ENCODE measurements at places on chromosomes 1 and 21. TPM values are rescaled to one million over a fixed set of nuclear protein-coding genes. Genes with fewer than 3 reads are reported as not detected.

GRCh38 chr1:229655781-229656180 is 29.7 kb downstream of the URB2 start:
- no peaks in the 10 kb centered on the region for H3K27me3 ChIP-seq
- H3K36me3 ChIP-seq, result peaks cover 26% of the 10 kb centered on the region
- H3K4me3 ChIP-seq, result no peak overlapping the region
- DNase-seq, result no peak

Gene CCDC17
- 0.56 TPM for total RNA-seq

Gene RPTN
- total RNA-seq, result not detected

DNA sequence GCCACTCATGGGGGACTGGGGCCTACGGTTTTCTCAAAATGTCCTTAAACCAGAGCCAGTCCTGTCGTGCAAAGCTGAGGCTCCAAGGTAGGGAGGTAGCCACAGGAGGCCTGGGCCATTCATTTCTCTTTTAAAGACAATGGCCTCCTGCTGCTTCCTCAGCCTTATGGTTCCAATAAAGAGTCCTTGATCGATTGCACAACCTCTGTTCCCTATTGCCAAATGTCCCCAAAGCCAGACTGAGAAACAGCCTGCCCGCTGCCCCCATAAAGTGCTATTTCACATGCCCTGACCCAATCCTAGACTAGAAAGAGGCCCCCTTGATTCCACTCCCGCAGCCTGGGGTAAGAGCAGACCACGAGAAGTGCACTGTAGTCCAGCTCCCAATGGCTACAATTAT is 166.7 kb downstream of the CLIC6 start:
- peak overlapping the region; percentile 52 for H3K27ac ChIP-seq
- H3K4me1 ChIP-seq, result peaks cover 28% of the 10 kb centered on the region
- no peak for DNase-seq
- H3K4me3 ChIP-seq, result no peak overlapping the region
- H3K27me3 ChIP-seq, result no peaks in the 10 kb centered on the region

Gene LCE1D
- not detected for total RNA-seq

Gene GLMN
- 11.9 TPM for total RNA-seq

DNA sequence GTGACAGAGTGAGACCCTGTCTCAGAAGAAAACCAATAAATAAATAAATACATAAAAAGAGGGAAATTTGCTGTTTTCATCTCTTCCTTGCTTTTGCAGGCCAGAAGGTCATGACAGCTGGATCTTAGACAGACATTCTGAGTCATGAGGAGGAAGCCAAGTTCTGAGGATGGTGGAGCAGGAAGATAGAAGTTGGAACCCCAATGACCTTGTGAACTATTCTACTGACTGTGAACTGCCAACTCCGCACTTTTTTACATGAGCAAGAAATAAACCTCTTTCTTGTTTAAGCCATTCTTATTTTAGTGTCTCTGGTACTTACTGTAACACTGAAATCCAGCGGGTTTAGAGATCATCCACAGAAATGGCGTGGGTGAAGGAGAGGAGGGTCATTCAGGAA is 8.5 kb downstream of the CD84 start:
- no peak overlapping the region for H3K27ac ChIP-seq
- no peaks in the 10 kb centered on the region for H3K4me1 ChIP-seq
- no peaks in the 10 kb centered on the region for H3K27me3 ChIP-seq
- H3K36me3 ChIP-seq, result no peaks in the 10 kb centered on the region

Gene PDZK1IP1
- total RNA-seq, result not detected

Gene S100A14
- not detected for total RNA-seq

GRCh38 chr1:17661546-17662157 is 93.5 kb upstream of the ACTL8 start:
- H3K4me3 ChIP-seq, result no peak overlapping the region
- peak; percentile 44 for DNase-seq
- no peak overlapping the region for H3K27ac ChIP-seq
- peaks cover 27% of the 10 kb centered on the region for H3K36me3 ChIP-seq
- H3K27me3 ChIP-seq, result no peaks in the 10 kb centered on the region

- DNase-seq, result peak; percentile 39
- H3K4me3 ChIP-seq, result peak within 1 kb of the TSS; percentile 34
- H3K27me3 ChIP-seq, result peaks cover 13% of the 10 kb centered on the region
- no peaks in the 10 kb centered on the region for H3K36me3 ChIP-seq
- peaks cover 5% of the 10 kb centered on the region for H3K4me1 ChIP-seq
- peak within 1 kb of the TSS; percentile 42 for H3K27ac ChIP-seq
These were observed at the start of gene GPX7 for GRCh38 chr1:52601991-52602855. TSS of gene GPX7 (plus strand) at chr1:52602371. CDS start at chr1:52602410, 39 bp downstream.

- H3K36me3 ChIP-seq, result no peaks in the 10 kb centered on the region
- no peak for DNase-seq
- H3K4me3 ChIP-seq, result no peak overlapping the region
- peaks cover 1% of the 10 kb centered on the region for H3K4me1 ChIP-seq
- H3K27ac ChIP-seq, result no peak overlapping the region
- no peaks in the 10 kb centered on the region for H3K27me3 ChIP-seq
These were observed 350.1 kb downstream of the DPYD start for GRCh38 chr1:97570691-97571090.

GRCh38 chr1:111598544-111598943 is 21.0 kb upstream of the RAP1A start:
- no peak overlapping the region for H3K4me3 ChIP-seq
- H3K27me3 ChIP-seq, result no peaks in the 10 kb centered on the region
- peaks cover 13% of the 10 kb centered on the region for H3K4me1 ChIP-seq

- no peak for DNase-seq
- H3K27me3 ChIP-seq, result no peaks in the 10 kb centered on the region
- H3K36me3 ChIP-seq, result no peaks in the 10 kb centered on the region
These were observed 164.3 kb upstream of the GREM2 start for GRCh38 chr1:240776237-240776636.

Gene ADAMTS4
- total RNA-seq, result 0.72 TPM

GRCh38 chr1:167991546-167991945 is 54.7 kb upstream of the MPC2 start:
- no peaks in the 10 kb centered on the region for H3K27me3 ChIP-seq
- peaks cover 10% of the 10 kb centered on the region for H3K36me3 ChIP-seq
- no peak for DNase-seq
- no peak overlapping the region for H3K27ac ChIP-seq
- peaks cover under 1% of the 10 kb centered on the region for H3K4me1 ChIP-seq

DNA sequence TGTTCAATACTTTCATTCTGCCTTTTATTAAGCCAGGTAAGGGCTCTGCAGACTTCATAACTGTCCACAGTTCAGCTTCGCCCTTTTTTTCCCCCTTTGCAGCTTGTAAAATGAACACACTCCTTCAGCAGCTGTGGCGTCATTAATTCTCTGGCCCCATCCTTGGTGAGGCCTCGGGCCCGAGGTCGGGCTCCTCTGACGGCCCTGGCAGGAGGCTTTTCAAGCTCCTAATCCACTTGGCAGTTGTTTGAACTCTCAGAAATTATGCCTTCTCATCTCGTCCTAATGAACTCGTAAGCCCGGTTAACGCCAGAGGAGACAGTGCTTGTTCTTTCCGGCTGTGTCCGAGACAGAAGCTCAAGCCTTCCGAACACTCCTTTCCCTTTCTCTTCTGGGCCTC is 18.1 kb upstream of the EPHA8 start:
- no peak overlapping the region for H3K4me3 ChIP-seq
- H3K27me3 ChIP-seq, result peaks cover 69% of the 10 kb centered on the region
- H3K36me3 ChIP-seq, result no peaks in the 10 kb centered on the region
- H3K4me1 ChIP-seq, result no peaks in the 10 kb centered on the region

DNA sequence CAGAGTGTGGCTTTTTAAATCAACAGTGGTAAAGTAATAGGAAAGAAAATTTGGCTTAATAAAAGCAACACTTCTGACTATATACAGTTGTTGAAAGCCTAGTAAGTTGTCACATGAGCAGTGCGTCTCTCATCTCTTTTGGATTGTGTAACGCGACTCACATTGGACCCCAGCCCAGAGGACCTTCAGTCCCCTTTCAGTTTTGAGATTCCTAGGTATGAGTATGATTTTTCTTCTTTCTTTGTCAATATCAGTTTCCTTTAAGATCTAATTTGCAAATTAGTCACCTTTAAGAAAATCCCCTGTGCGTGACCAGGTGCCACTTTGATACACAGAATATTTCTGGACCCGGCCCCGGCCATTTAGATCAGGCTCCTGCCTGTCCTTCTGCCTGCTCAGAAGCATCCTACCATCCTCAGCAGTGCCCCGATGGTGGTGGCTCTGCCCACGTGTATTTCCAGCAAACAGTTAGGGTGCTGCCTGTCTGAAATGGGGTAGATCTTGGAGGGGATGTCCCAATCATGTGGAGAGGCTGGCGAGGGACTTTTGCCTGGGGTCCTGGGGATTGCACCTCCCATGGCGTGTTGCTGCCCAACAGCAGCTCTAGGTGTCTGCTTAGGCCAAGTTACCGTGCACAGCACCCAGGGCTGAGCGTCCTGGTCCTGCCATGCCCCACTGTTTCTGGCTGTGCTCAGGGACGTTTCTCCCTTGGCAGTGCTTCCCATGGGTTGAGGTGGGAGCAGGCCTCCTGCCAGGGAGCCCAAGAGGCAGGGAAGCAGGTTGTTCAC is 21.1 kb downstream of the SNAP47 start:
- peaks cover 13% of the 10 kb centered on the region for H3K36me3 ChIP-seq
- H3K27me3 ChIP-seq, result no peaks in the 10 kb centered on the region
- no peak overlapping the region for H3K4me3 ChIP-seq
- H3K4me1 ChIP-seq, result peaks cover 34% of the 10 kb centered on the region
- no peak overlapping the region for H3K27ac ChIP-seq

DNA sequence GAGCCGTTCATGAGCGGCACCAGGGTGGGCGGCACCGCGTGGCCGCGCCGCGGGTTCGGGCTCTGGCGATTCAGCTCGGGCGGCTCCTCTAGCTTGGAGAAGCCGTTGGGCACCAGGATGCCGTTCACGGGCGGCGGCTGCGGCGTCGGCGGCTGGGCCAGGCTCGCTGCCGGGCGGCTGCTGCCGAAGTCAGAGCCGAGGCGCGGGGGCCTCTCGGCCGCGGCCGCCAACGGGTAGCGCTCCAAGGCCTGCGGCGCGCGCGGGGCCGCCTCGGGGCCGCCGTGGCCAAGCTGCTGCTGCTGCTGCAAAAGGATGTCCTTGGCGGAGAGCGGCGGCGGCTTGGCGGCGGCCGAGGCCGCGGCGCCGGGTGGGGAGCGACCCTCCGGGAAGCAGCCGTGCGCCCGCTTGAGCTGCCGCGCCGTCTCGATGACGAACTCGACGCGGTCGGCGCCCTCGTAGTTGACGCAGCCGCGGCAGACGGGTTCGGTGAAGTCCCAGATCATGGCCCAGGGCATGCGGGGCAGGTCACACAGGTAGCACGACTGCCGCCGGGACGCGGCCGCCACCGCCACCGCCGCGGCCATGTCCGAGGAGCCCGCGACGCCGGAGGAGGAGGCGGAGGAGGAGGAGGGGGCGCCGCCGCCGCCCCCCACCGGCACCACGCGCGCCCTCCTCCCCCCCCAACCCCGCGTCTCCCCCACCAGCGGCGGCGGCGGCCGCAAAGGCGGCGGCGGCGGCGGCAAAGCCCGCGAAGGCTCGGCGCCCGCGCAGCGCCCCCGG is 877 bp downstream of the IRF2BP2 start:
- H3K4me1 ChIP-seq, result peaks cover 12% of the 10 kb centered on the region
- no peak for DNase-seq
- peaks cover 28% of the 10 kb centered on the region for H3K36me3 ChIP-seq
- H3K27me3 ChIP-seq, result no peaks in the 10 kb centered on the region

Gene TFF3
- total RNA-seq, result not detected

Gene KIF26B
- 0.83 TPM for total RNA-seq

GRCh38 chr1:201985355-201985754 is 2.9 kb downstream of the RNPEP start:
- peaks cover 14% of the 10 kb centered on the region for H3K36me3 ChIP-seq
- H3K27me3 ChIP-seq, result no peaks in the 10 kb centered on the region
- H3K4me3 ChIP-seq, result no peak overlapping the region
- DNase-seq, result no peak
- H3K27ac ChIP-seq, result no peak overlapping the region

GRCh38 chr1:65278376-65279069 is 30.8 kb upstream of the DNAJC6 start:
- H3K4me1 ChIP-seq, result no peaks in the 10 kb centered on the region
- peaks cover 5% of the 10 kb centered on the region for H3K27me3 ChIP-seq
- no peak overlapping the region for H3K27ac ChIP-seq
- H3K4me3 ChIP-seq, result no peak overlapping the region

GRCh38 chr1:151978922-151979321 is 14.7 kb downstream of the S100A10 start:
- peaks cover 4% of the 10 kb centered on the region for H3K4me1 ChIP-seq
- no peak overlapping the region for H3K27ac ChIP-seq
- H3K36me3 ChIP-seq, result peaks cover 20% of the 10 kb centered on the region
- H3K27me3 ChIP-seq, result no peaks in the 10 kb centered on the region
- no peak for DNase-seq
- H3K4me3 ChIP-seq, result no peak overlapping the region

- no peak overlapping the region for H3K4me3 ChIP-seq
- peak overlapping the region; percentile 70 for H3K27ac ChIP-seq
- H3K4me1 ChIP-seq, result peaks cover 9% of the 10 kb centered on the region
- no peaks in the 10 kb centered on the region for H3K36me3 ChIP-seq
These were observed 161.7 kb downstream of the PLPP3 start for GRCh38 chr1:56417646-56418045.

- H3K4me1 ChIP-seq, result no peaks in the 10 kb centered on the region
- no peaks in the 10 kb centered on the region for H3K36me3 ChIP-seq
- H3K27me3 ChIP-seq, result no peaks in the 10 kb centered on the region
- H3K4me3 ChIP-seq, result no peak overlapping the region
- DNase-seq, result no peak
These were observed 271.4 kb upstream of the NR5A2 start for GRCh38 chr1:199756066-199756465.

GRCh38 chr1:112557385-112557784 is 48.6 kb downstream of the WNT2B start:
- no peaks in the 10 kb centered on the region for H3K27me3 ChIP-seq
- H3K4me1 ChIP-seq, result no peaks in the 10 kb centered on the region
- H3K36me3 ChIP-seq, result peaks cover 4% of the 10 kb centered on the region
- DNase-seq, result peak; percentile 62

Gene OR2L13
- not detected for total RNA-seq

- H3K4me3 ChIP-seq, result no peak overlapping the region
- H3K4me1 ChIP-seq, result peaks cover 8% of the 10 kb centered on the region
- no peak overlapping the region for H3K27ac ChIP-seq
- no peak for DNase-seq
- peaks cover 29% of the 10 kb centered on the region for H3K36me3 ChIP-seq
These were observed 36.2 kb downstream of the KIAA1614 start for GRCh38 chr1:180948641-180949615.

DNA sequence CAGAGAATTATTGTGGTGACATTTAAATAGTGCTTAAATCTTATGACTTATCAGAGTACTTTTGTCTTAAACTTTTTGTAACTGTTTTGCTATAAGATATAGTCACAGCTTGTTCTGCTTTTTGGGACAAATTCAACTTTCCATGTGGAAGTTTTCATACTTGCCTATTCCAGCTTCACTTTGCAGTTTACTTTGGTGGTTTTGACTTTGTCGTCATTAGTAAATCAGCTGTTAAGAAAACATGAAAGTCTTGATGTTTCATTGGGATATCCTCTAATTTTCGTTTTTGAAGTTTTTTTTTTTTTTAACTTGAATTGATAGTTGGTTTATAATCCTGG is 31.3 kb downstream of the SDCCAG8 start:
- peaks cover 14% of the 10 kb centered on the region for H3K4me1 ChIP-seq
- DNase-seq, result peak; percentile 63
- H3K27ac ChIP-seq, result peak overlapping the region; percentile 50
- no peaks in the 10 kb centered on the region for H3K27me3 ChIP-seq
- peaks cover 2% of the 10 kb centered on the region for H3K36me3 ChIP-seq
- H3K4me3 ChIP-seq, result no peak overlapping the region

Gene TSSK3
- not detected for total RNA-seq

Gene SLC1A7
- total RNA-seq, result not detected

Gene MYOG
- not detected for total RNA-seq
